Endothelial cell (in vitro differentiated cells): ENCODE measurements at places on chromosomes 1 and 21.
A peak's percentile ranks its signal among the peaks of the same experiment; 100 is the strongest.

- no peak for DNase-seq
- H3K4me3 ChIP-seq: no peak overlapping the region
- no peaks in the 10 kb centered on the region for H3K36me3 ChIP-seq
- no peaks in the 10 kb centered on the region for H3K27me3 ChIP-seq
These were observed 99.6 kb upstream of the USP24 start for GRCh38 chr1:55314740-55315139.

GRCh38 chr21:25039461-25040380 is 567.6 kb downstream of the MRPL39 start:
- no peak for DNase-seq
- peak overlapping the region; percentile 68 for H3K4me3 ChIP-seq
- H3K27me3 ChIP-seq: no peaks in the 10 kb centered on the region
- H3K27ac ChIP-seq: peak overlapping the region; percentile 76
- no peaks in the 10 kb centered on the region for H3K36me3 ChIP-seq

DNA sequence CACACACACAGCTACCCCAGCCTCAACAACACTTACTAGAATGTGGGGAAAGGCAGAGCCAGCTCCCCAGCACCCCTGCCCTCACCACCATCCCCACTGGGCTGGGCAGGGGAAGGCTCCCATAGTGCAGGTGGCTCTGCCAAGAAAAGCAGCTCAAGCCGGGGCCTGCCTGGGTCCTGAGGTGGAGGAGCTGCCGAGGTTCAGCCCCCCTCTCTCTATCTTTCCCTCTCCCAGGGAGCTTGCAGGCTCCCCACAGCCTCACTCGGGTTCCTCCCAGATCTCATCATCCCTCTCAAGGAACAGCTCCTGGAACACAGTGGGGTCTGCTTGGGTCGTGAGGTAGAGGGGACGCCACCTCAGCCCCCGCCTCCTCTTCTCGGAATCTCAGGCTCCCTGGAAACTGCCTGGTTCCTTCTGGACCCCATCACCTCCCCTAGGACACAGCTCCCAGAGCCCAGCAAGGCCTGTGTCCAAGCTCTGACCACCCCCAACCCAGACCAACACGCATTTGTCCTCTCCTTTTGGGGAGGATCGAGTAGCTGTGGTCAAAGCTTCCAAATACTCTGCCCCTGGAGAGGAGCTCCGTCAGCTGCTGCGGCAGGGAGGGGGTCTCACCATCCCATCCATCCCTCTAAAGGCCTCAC is 704 bp downstream of the S100A16 start:
- H3K36me3 ChIP-seq: peaks cover 8% of the 10 kb centered on the region
- H3K4me3 ChIP-seq: peak overlapping the region; percentile 84
- peak overlapping the region; percentile 58 for H3K27ac ChIP-seq
- H3K4me1 ChIP-seq: peaks cover 47% of the 10 kb centered on the region

- no peak overlapping the region for H3K27ac ChIP-seq
- H3K4me1 ChIP-seq: no peaks in the 10 kb centered on the region
- no peaks in the 10 kb centered on the region for H3K36me3 ChIP-seq
- DNase-seq: no peak
- no peaks in the 10 kb centered on the region for H3K27me3 ChIP-seq
These were observed 1193.4 kb downstream of the NCAM2 start for GRCh38 chr21:22191581-22191980.

GRCh38 chr1:40769815-40770214 is 13.8 kb upstream of the KCNQ4 start:
- DNase-seq: no peak
- H3K4me1 ChIP-seq: peaks cover 15% of the 10 kb centered on the region
- no peak overlapping the region for H3K27ac ChIP-seq
- H3K27me3 ChIP-seq: peaks cover 7% of the 10 kb centered on the region

DNA sequence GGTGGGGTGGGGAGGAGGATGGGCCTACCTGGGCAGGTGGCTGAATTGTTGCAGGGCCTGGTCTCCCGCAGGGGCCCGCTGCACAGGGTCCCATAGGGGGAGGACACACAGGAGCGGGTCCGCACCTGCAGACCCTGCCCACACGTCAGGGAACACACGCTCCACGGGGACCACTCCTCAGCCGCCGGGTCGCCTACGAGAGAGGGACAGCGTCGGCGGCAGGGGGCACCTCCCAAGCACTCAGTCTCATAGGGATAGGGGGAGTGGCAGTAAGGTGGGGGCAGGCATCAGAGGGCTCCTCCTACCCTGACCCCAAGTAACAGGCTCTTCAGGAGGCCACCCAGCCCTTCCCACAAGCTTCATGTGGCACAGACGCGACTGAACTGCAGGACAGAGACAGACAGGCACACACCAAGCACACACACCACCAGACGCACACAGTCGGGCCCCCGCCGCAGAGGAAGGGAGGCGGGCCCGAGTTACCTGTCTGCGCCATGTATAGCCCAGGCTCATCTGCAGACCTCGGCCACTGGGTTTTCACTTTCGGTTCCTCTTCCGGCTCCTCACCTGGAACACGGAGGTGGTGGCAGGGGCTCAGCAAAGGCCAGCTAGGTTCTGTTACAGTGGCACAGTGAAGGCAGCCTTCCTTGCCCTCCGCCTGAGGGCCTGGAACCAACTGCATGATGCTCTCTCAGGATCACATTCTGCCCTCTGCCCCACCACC is 19.8 kb downstream of the ADGRB2 start:
- no peak overlapping the region for H3K27ac ChIP-seq
- H3K4me1 ChIP-seq: peaks cover 14% of the 10 kb centered on the region
- H3K27me3 ChIP-seq: peaks cover 20% of the 10 kb centered on the region
- peaks cover 7% of the 10 kb centered on the region for H3K36me3 ChIP-seq

GRCh38 chr1:61424382-61424781 is 300.6 kb downstream of the TM2D1 start:
- DNase-seq: no peak
- H3K4me3 ChIP-seq: no peak overlapping the region
- peaks cover 3% of the 10 kb centered on the region for H3K27me3 ChIP-seq
- peaks cover 27% of the 10 kb centered on the region for H3K4me1 ChIP-seq
- H3K36me3 ChIP-seq: no peaks in the 10 kb centered on the region

DNA sequence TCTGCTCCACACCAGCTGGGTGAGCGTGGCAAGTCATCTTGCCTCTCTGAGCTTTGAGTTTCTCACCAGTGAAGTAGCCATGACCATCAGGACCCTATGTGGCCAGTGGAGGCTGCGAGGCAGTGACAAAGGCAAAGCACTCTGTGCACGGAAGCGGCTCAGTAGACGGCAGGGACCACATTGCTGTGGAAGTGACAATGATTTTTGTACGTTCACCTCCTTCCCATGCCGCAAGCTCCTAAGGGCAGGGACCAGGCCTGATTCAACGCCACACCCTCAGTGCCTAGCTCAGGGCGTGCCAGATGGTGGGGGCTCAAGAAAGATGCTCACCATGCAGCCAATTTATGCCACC is 210.5 kb downstream of the MATN1 start:
- H3K4me1 ChIP-seq: no peaks in the 10 kb centered on the region
- peaks cover 2% of the 10 kb centered on the region for H3K27me3 ChIP-seq
- H3K4me3 ChIP-seq: no peak overlapping the region
- no peaks in the 10 kb centered on the region for H3K36me3 ChIP-seq
- no peak overlapping the region for H3K27ac ChIP-seq

- H3K27ac ChIP-seq: no peak within 1 kb of the TSS
- peak; percentile 75 for DNase-seq
- H3K27me3 ChIP-seq: peaks cover 9% of the 10 kb centered on the region
- H3K36me3 ChIP-seq: peaks cover 13% of the 10 kb centered on the region
- H3K4me3 ChIP-seq: no peak within 1 kb of the TSS
These were observed at the start of gene KLHL17 for GRCh38 chr1:960363-961131. Gene KLHL17 (plus strand): TSS chr1:960584. CDS start chr1:960694, 110 bp downstream.

GRCh38 chr1:244918421-244919319 is 54.3 kb upstream of the HNRNPU start:
- no peak overlapping the region for H3K27ac ChIP-seq
- H3K4me3 ChIP-seq: peak overlapping the region; percentile 93

- no peak overlapping the region for H3K4me3 ChIP-seq
- H3K4me1 ChIP-seq: no peaks in the 10 kb centered on the region
- no peak overlapping the region for H3K27ac ChIP-seq
- H3K36me3 ChIP-seq: no peaks in the 10 kb centered on the region
- DNase-seq: no peak
These were observed 73.1 kb upstream of the USP24 start for GRCh38 chr1:55288245-55288644.

DNA sequence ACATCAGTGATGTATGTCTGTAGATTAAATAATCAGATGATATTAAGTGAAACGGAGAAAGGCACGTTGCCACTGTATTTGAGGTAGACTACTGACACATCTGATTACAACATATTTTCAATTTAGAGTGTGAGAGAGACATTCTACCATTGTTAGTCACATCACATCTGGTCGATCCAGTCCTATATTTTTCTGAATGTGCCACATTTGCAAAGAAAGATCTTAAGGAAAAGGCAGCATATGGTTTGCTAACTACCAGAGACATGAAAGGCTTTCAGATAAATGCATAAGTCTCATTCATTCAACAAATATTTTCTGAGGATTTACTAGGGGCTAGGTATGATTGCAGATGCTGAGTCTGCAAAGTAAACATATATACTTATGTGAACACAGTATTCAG is 114.3 kb upstream of the RUNX1 start:
- H3K4me1 ChIP-seq: no peaks in the 10 kb centered on the region
- H3K27me3 ChIP-seq: no peaks in the 10 kb centered on the region
- no peak overlapping the region for H3K27ac ChIP-seq
- no peak overlapping the region for H3K4me3 ChIP-seq
- H3K36me3 ChIP-seq: no peaks in the 10 kb centered on the region
- DNase-seq: no peak

DNA sequence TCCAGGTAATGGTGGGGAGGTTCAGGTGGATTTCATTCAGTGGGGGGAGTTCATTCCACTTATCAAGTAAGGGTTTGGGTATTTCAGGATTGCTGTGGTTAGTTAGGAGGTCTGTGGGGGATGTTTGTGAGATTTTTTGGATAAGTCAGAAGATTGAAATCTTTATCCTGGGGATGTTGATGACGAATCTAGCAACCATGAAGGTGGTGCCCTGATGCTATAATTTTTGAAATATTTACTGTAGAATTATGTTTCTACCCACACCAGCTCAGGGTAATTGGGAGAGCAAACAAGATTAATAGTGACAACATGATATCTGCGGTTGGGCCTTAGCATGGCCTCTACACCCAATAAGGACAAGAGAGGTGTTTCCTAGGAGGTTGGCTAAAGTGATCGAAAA is 28.3 kb downstream of the SUCO start:
- DNase-seq: no peak
- no peak overlapping the region for H3K27ac ChIP-seq
- peaks cover 13% of the 10 kb centered on the region for H3K4me1 ChIP-seq
- H3K4me3 ChIP-seq: peak overlapping the region; percentile 56
- peaks cover 3% of the 10 kb centered on the region for H3K27me3 ChIP-seq

GRCh38 chr1:229993894-229994293 is 73.1 kb upstream of the GALNT2 start:
- no peaks in the 10 kb centered on the region for H3K27me3 ChIP-seq
- no peak for DNase-seq
- H3K4me1 ChIP-seq: peaks cover under 1% of the 10 kb centered on the region
- H3K4me3 ChIP-seq: no peak overlapping the region
- no peak overlapping the region for H3K27ac ChIP-seq

GRCh38 chr1:93744299-93744988 is 62.8 kb upstream of the BCAR3 start:
- peaks cover 4% of the 10 kb centered on the region for H3K36me3 ChIP-seq
- no peak for DNase-seq
- peaks cover 2% of the 10 kb centered on the region for H3K4me1 ChIP-seq
- no peak overlapping the region for H3K4me3 ChIP-seq
- peaks cover 2% of the 10 kb centered on the region for H3K27me3 ChIP-seq

DNA sequence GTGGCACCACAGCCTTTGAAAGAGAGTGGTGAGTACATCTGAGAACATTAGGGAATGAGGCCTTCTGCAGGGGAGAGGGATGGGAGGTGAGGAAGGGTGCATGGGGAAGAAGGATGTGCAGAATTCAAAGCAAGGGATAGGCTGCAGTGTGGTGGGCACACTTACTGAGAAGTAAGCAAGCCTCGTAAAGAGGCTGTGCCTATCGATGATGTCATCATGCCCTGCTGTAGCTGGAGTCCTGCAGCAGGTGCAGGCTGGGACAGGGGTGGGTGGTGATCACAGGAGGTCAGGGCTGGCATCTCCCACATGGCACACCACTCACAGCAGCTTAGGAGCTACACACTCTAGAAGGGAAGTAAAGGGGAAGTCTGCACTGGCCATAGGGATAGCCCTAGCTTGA is 16.2 kb downstream of the ZSCAN20 start:
- H3K4me1 ChIP-seq: no peaks in the 10 kb centered on the region
- H3K27me3 ChIP-seq: no peaks in the 10 kb centered on the region
- DNase-seq: no peak
- peaks cover 69% of the 10 kb centered on the region for H3K36me3 ChIP-seq
- H3K27ac ChIP-seq: no peak overlapping the region
- no peak overlapping the region for H3K4me3 ChIP-seq
